ENCODE measurements at places on chromosomes 11 and 22. TPM values are rescaled to one million over a fixed set of nuclear protein-coding genes. Genes with fewer than 3 reads are reported as not detected.

FADS2 gene
- 184 TPM for polyA plus RNA-seq

KCTD17 gene
- polyA plus RNA-seq, result 29.5 TPM

RAG1 gene
- 0.18 TPM for polyA plus RNA-seq

HTR3B gene
- polyA plus RNA-seq, result not detected

NEFH gene
- 0.29 TPM for polyA plus RNA-seq

MMP27 gene
- polyA plus RNA-seq, result not detected

TBX1 gene
- 2.9 TPM for polyA plus RNA-seq
